ENCODE measurements at places on chromosomes 2 and 18.

- DNase-seq, result no peak
Observed at GRCh38 chr2:15082105-15083058, 449.9 kb downstream of the LRATD1 start.

GRCh38 chr2:95278637-95279225 lies 4.5 kb downstream of the PROM2 start:
- no peak for DNase-seq

DNA sequence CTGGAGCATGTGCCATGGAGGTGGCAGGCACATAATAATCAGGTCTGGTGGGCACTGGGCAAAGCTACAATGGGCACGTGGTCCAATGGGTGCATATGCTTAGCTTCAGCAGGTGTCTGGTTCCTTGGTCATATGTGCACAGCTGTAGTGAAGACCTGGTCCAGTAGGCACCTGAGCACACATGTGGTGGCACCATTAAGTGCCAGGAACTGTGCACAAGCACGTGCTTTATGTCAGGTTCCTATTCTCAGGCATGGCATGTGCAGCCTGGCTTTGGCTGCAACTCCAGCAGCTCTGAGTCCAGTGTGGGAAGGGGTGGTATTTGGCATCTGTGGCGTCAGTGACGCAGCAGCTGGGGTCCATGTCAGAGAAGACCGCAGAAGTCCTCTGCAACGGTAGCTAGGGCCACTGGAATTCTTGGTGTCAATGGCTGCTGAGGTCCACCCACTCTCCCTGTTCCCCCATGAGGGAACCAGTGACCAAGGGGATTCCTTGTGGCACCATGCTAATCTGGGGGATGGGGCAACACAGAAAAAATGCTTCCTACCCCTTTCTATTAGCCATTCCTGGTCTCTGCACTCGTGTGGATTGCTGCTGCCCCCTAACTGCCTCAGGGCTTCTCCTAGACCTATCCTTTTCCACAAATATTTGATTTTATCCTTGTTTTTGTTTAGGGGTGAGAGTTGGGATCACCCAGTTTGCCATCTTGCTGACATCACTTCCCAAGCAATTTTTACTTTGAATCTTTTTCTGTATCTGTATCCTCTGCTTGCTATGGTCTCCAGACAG lies 262.9 kb upstream of the MAP2 start:
- DNase-seq, result no peak

- DNase-seq, result no peak
Observed at GRCh38 chr2:12430407-12431133, 286.2 kb upstream of the TRIB2 start.

DNA sequence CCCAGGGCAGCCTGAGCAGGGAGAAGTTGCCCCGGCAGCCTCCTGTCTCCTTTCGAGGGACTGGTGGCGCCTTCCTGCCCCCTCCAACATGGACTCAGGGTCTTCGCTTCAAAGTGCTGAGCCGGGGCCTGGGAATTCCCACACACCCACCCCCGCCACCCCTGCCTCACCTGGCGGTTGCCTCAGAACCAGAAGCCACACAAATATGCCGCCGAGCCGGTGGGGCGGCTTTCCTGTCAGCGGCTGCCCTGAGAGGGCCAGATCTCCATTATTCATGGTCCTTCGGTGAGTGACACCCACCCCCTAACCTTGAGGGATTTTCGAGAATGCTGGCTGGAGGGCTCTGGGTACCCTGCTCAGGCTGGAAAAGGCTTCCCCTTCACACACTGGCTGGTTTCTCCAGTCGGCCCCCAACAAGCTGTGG lies 71.7 kb downstream of the SMAD7 start:
- DNase-seq, result no peak

DNA sequence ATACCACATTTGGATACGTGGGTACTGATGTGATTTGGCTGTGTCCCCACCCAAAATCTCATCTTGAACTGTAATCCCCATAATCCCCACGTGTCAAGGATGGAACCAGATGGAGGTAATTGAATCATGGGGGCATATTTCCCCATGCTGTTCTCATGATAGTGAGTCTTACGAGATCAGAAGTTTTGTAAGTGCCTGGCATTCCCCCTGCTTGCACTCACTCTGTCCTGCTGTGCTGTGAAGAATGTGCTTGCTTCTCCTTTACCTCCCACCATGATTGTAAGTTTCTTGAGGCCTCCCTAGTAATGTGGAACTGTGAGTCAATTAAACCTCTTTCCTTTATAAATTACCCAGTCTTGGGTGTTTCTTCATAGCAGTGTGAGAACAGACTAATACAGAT lies 70.3 kb downstream of the CHST9 start:
- DNase-seq, result no peak

DNA sequence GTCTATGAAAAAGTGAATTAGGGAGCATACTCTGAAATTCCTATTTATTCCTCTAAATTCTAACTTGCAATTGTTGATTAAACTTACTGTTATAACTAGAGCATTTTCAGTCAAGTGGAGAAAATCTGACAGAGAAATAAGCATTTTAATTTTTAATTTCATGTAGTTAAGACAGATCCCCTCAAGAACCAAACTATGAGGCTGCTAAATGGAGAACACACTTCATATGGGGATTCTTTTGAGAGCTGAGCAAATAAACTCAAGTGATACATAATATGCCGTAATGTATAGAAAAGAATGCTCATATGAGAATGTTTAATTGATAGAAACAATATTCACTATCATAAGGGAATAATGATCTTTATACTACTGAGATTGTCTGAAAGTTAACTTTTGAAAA lies 340.8 kb downstream of the ERBB4 start:
- DNase-seq, result no peak

GRCh38 chr2:232798187-232798586 lies 21.8 kb upstream of the KCNJ13 start:
- no peak for DNase-seq

DNA sequence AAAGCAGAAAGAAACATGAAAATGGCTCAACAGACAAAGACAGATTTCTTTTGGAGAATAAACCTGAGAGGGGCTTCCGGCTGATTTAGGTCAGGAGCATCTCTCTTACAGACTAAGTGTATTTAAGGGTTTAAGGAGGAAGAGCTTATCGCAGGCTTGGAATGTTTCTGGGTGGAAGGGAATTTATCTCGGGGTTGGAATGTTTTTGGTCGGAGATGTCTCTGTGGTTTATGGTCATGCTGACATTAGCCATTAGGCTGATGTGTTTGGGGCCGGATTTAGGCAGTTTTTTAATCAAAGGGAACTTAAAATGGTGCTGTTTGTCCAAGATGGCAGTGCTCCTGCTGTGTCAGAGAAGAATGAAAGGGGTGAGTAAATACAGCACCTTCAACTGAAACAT lies 14.4 kb upstream of the PSMA8 start:
- DNase-seq, result no peak

- no peak for DNase-seq
Observed at GRCh38 chr2:137826373-137827372, 137.6 kb upstream of the HNMT start.

DNA sequence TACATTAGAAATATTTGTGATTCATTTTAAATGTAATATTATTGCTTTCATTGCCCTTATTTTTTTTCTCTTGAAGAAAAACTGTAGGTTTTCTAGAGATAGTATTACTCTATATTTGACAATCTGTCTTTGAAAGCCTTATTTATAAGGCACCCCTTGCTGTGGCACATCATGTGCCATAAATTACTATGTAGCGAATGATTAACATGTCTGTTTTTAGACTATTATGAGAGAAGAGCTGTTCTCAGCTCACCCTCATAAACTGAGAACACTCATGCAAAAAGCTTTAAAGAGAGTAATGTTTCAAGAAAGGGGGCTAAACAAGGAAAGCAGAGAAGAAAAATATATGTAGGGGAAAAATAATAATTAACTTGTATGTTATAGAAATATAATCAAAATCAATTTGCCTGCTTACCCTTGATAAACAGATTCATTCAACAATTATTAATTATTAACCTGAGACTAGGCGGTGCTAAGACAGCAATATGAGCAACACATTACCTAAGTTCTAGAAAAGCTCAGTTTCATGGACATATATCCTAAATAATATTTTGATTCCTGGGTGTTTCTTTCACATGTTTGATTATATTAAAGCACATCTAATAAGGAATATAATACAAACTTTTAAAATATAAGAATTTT lies 69.0 kb downstream of the RAB3GAP1 start:
- no peak for DNase-seq
